Naive B cell (primary cell): ENCODE measurements at places on chromosomes 5 and 9. TPM values are rescaled to one million over a fixed set of nuclear protein-coding genes. Genes with fewer than 3 reads are reported as not detected.

The ADAMTS13 gene
- polyA plus RNA-seq, result not detected

The GKAP1 gene
- 3.3 TPM for polyA plus RNA-seq

The KIF20A gene
- polyA plus RNA-seq, result not detected

The CYSTM1 gene
- polyA plus RNA-seq, result 13.0 TPM

The PCDHA7 gene
- polyA plus RNA-seq, result not detected

The GCNT4 gene
- not detected for polyA plus RNA-seq

The SERF1B gene
- 44.0 TPM for polyA plus RNA-seq

The GARNL3 gene
- 3.1 TPM for polyA plus RNA-seq

DNA sequence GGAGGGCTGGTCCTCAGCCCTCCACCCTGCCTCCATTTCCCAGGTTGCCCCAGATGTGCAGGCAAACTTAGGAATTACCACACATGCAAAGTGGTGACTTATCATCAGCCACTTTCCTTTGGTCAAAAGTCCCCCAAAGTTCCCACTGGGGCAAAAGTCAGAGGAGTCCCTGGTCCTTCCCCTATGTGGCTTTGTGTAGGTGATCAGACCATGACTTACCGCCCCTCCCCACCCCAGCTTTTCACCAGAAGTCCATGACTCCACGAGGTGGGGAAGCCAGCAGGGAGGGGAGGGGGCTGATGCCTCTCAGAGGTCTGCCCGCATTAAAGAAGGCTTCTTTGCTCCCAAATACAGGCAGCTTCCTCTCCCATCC, 5.8 kb downstream of the TRAF1 start:
- H3K36me3 ChIP-seq, result no peaks in the 10 kb centered on the region
- H3K4me3 ChIP-seq, result no peak overlapping the region
- H3K4me1 ChIP-seq, result peaks cover 12% of the 10 kb centered on the region
- no peak overlapping the region for H3K27ac ChIP-seq
- DNase-seq, result no peak

- peaks cover 26% of the 10 kb centered on the region for H3K27me3 ChIP-seq
- H3K36me3 ChIP-seq, result no peaks in the 10 kb centered on the region
- H3K4me1 ChIP-seq, result peaks cover 18% of the 10 kb centered on the region
- no peak for DNase-seq
Observed at GRCh38 chr5:151298063-151298855, 5.3 kb downstream of the SLC36A3 start.

GRCh38 chr9:113635586-113635985, 172.1 kb downstream of the RGS3 start:
- DNase-seq, result no peak
- H3K27me3 ChIP-seq, result peaks cover 54% of the 10 kb centered on the region
- no peaks in the 10 kb centered on the region for H3K4me1 ChIP-seq
- H3K36me3 ChIP-seq, result no peaks in the 10 kb centered on the region
- H3K27ac ChIP-seq, result no peak overlapping the region
- no peak overlapping the region for H3K4me3 ChIP-seq

GRCh38 chr9:112149211-112149610, 25.9 kb downstream of the SUSD1 start:
- H3K4me3 ChIP-seq, result no peak overlapping the region
- no peaks in the 10 kb centered on the region for H3K27me3 ChIP-seq

DNA sequence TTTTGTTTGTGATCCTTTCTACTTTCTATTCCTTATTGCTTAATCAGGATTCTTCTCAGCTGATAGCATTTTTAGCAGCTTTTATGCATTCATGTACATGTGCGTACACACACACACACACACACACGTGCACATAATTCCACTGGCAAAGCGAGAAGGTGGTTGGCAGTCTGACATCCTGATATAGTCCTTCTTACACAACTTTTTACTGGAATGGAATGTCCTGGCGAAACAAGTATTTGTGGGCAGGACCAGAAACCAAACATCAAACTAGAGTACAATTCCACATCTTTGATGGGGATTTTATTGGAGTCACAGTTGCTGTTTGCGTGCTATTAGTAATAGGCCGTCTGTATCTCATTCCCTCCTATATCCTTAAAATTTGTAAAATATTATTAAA, 356.5 kb downstream of the CCDC171 start:
- H3K27ac ChIP-seq, result no peak overlapping the region
- H3K4me1 ChIP-seq, result no peaks in the 10 kb centered on the region
- DNase-seq, result no peak
- no peak overlapping the region for H3K4me3 ChIP-seq
- no peaks in the 10 kb centered on the region for H3K27me3 ChIP-seq

- no peak for DNase-seq
- H3K4me3 ChIP-seq, result no peak overlapping the region
- H3K36me3 ChIP-seq, result no peaks in the 10 kb centered on the region
Observed at GRCh38 chr5:53013857-53014256, 24.7 kb downstream of the ITGA2 start.

GRCh38 chr5:378301-378891, 56.9 kb downstream of the AHRR start:
- no peak overlapping the region for H3K27ac ChIP-seq
- H3K4me3 ChIP-seq, result no peak overlapping the region
- peaks cover 4% of the 10 kb centered on the region for H3K36me3 ChIP-seq
- DNase-seq, result no peak
- peaks cover 38% of the 10 kb centered on the region for H3K27me3 ChIP-seq

- no peaks in the 10 kb centered on the region for H3K27me3 ChIP-seq
- H3K4me3 ChIP-seq, result no peak overlapping the region
- no peak overlapping the region for H3K27ac ChIP-seq
Observed at GRCh38 chr5:45417285-45417998, 278.7 kb downstream of the HCN1 start.

DNA sequence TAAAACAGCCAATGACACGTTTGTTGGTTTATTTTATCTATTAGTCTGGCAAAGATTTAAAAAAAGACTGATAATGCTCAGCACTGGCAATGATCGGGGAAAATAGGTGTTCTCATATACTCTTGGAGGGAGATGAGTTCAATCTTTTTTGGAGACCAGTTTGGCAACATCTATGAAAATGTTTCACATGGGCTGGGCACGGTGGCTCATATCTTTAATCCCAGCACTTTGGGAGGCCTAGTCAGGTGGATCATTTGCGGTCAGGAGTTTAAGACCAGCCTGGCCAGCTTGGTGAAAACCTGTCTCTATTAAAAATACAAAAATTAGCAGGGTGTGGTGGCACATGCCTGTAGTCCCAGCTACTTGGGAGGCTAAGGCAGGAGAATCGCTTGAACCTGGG, 6.8 kb upstream of the ANKRD31 start:
- H3K27ac ChIP-seq, result no peak overlapping the region
- H3K4me1 ChIP-seq, result no peaks in the 10 kb centered on the region
- peaks cover 12% of the 10 kb centered on the region for H3K27me3 ChIP-seq
- H3K36me3 ChIP-seq, result no peaks in the 10 kb centered on the region

GRCh38 chr5:107556575-107556974, 114.2 kb downstream of the EFNA5 start:
- DNase-seq, result no peak
- no peaks in the 10 kb centered on the region for H3K36me3 ChIP-seq
- H3K27me3 ChIP-seq, result no peaks in the 10 kb centered on the region
- H3K4me3 ChIP-seq, result no peak overlapping the region
- no peak overlapping the region for H3K27ac ChIP-seq
- no peaks in the 10 kb centered on the region for H3K4me1 ChIP-seq
